Cardiac muscle cell (in vitro differentiated cells and primary cell): ENCODE measurements at places on chromosomes 2 and 18.

- DNase-seq = no peak
These were observed 11.5 kb downstream of the SPRED2 start for GRCh38 chr2:65420712-65421431.

GRCh38 chr2:1938986-1939385 lies 194.7 kb upstream of the PXDN start:
- DNase-seq = no peak

DNA sequence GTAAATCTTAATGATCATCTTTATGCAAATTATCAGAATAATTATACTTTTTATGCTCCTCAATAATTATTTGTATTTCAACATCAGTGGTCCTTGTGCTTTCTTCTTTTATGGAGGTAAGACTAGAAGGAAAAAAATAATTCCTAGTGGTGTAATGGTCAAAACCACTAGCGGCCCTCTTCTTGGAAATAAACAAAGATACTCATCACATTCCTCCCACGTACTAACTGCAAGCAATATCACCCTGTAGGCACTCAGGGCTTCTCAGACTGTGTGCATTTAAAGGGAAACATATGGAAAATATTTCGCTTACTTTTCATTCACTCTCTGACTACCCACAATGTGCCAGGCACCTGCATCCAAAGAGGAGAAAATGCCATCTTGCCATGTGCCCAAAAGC lies 263.7 kb downstream of the DOK6 start:
- no peak for DNase-seq

DNA sequence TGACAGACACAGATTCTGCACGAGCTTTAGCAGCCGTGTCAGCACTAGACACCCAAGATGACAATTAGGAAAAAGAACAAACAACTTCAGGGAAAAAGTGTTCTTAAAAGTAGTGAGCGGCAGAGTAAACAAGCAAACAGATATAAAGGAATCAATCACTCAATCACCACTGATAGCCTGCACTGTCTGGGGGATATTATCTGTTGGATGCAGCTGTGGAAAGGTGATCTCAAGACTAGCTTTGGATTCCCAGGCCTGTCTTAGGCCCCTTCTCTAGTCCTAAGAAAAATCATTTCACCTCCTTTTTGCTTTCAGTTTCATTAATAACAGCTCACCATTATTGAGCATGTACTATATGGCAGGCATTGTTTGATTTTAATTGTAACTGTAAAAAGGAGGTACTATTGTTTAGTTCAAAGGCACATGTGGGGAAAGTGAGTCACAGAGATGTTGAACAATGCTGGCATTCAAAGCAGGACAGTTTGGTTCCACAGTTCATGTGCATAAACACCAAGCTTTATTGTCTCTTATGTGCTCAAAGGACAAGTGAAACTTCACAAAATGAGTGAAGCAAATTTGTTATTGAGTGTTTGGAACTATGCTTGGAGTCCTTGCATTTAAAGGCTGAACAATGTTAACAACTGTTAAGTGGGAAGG lies 147.3 kb upstream of the TCF4 start:
- no peak for DNase-seq

DNA sequence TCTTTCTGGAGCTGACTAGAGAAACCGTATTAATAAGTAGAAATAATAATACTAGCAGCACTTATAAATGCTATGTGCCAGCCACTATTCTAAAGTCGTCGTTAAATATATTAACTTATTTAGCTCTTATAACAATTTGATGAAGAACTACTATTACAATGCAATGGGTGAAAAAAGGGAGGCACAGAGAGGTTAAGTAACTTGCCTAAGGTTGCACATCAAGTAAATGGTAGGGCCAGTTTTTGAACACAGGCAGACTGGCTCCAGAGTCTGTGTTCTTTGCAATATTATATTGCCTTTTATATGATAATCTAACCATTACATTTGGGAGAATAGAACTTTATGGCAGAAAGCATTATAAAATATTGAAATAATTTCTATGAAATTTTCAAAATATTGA lies 17.6 kb downstream of the INPP1 start:
- no peak for DNase-seq

GRCh38 chr2:10083692-10084211 lies 3.5 kb upstream of the CYS1 start:
- no peak for DNase-seq

DNA sequence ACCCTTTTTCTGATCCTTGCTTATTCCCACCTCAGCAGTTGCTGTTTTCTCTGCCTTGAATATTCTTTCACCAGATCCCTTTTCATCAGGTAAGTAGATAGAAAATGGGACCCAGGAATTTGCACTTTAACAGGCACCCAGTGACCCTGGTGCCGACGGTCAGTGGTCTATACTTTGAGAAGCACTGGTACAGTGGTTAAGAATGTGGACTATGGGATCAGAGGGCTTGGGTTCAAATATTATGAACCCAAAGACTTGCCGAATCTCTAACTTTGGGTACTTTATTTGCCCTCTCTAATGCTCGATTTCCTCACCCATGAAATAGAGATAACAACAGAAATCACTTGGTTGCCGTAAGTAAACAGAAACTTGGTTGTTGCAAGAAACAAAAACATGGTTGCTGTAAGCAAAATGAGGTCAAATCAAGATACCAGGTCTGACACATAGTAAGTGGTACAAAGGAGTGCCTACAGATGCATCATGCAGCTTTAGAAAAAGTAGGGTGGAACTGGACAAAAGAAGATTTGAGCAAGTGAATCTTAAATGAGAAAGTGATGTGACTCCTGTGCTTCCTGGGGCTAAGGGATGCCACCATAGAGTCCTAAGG lies 69.5 kb upstream of the GLS start:
- DNase-seq = no peak

DNA sequence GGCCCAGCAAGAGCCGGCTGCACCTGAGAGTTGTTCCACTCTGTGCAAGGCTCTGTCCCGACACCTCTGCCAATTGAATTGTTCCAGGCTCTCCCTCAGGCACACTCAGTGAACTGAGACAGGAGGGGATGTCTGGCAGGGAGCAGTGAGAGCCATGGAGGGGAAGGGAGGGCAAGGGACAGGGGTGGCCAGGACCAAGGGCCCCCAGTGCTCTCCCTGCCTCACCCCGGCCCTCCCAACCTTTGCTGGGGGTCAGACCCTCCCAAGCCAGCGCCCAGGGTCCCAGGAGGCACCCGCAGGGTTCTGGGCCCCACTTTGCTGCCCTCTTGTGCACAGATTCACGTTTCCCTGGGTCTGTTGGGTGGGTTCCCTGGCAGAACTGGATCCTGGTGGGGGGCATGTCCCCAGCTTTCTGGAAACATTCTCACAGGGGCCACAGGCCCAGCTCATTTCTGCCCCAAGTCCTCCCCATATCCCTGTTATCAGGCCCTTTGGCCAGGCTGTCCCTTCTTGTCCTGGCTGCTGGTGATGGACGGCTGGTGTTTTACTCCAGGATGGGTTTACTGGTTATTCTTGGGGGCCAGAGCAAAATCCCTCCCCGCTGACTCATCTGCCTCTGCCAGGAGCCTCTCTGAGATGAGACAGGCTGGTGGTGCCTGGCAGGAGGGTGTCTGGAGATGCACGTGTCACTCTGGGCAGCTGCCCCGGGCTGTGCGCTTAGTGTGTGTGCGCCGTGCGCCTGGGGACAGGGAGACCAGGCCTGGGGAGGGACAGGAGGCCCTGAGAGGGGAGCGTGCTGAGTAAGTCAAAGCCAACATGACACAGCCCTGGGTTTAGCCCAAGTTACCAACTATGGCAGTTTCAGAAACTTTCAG lies 136.5 kb upstream of the CTDP1 start:
- DNase-seq = no peak

DNA sequence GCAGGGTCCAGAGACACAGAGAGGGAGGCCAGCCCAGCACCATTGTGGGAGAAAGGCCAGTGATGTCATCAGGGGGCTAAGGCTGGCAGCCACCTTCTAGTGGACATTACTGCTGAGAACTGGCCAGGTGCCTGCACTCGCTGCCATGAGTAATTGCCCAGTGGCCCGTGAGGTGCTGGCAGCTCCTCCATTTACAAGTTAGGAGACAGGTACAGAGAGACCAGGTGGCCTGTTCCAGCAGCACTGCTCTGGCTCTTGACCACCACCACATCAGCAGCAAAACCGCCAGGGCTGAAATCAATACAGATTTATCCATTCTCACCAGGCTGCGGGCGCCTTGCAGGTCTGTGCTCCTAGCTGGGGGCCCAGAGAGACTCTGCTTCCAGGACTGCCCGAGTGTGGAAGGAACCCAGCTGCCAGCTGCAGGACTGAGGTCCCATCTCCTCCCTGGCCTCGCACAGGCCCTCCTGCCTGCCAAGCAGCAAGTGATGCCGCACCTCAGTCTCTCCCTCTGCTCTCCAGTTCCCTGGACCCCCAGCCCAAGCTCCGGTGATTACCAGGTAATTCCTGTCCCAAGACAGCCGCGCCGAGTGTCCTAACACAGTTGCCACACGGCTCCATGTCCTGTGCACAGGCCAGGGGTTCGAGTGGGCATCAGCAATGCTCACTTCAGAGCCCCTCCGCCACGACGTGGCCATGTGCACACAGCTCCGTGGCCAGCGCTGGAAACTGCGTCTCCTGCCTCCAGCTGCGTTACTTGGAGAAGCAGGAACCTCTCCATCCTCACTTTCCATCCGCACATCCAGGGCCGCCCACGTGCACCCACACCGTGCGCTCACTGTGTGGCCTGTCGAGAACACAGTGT lies 101.0 kb upstream of the CTDP1 start:
- no peak for DNase-seq

GRCh38 chr2:189629531-189630453 lies 31.5 kb upstream of the ASNSD1 start:
- DNase-seq = no peak

DNA sequence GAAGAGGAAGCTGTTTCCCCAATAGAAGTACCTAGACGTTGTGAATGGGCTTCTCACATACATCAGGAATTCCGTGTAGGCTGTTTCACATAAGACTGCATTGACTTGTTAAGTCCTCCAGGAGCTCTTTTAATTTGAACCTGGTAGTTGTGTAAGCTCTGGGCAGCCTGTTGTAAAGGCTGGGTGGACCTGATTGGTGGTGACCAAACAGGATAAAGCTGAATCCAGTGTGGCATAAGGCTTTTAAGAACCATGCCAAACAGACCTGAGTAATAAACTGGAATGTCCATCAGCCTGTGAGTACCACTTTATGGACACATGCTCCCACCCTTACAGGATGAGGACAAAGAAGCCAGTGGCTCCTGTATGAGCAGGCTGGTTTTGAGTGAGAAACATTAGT lies 24.1 kb downstream of the RMND5A start:
- DNase-seq = no peak

GRCh38 chr2:18171191-18172139 lies 293.0 kb downstream of the KCNS3 start:
- peak; percentile 70 for DNase-seq

GRCh38 chr18:62018034-62018758 lies 125.4 kb upstream of the RNF152 start:
- no peak for DNase-seq

- DNase-seq = no peak
These were observed 36.6 kb downstream of the KCNS3 start for GRCh38 chr2:17915099-17915498.

DNA sequence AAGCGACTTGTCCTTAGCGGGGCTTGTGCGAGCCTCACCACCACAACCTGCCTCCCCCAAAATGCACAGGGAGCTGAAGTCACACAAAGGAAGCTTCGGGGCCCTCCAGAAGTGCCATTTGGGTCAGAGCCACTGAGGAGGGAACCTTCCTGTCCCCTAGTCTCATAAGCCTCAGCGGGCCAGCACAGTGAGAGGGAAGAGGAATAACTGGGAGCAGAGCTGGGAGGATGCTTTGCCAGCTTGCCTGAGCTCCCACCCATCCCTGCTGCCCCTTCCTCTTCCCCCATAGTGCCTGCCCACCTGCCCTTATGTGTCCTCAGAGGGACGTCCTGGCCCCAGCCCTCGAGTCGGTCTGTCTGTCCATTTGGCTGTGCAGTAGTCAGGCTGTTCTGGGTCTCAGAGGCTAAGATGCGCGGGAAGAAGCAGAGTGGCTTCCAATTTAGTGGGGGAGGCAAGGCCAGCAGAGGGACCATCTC lies 51.8 kb upstream of the GPR17 start:
- DNase-seq = no peak

- DNase-seq = no peak
These were observed 49.9 kb upstream of the HS6ST1 start for GRCh38 chr2:128368437-128369107.

DNA sequence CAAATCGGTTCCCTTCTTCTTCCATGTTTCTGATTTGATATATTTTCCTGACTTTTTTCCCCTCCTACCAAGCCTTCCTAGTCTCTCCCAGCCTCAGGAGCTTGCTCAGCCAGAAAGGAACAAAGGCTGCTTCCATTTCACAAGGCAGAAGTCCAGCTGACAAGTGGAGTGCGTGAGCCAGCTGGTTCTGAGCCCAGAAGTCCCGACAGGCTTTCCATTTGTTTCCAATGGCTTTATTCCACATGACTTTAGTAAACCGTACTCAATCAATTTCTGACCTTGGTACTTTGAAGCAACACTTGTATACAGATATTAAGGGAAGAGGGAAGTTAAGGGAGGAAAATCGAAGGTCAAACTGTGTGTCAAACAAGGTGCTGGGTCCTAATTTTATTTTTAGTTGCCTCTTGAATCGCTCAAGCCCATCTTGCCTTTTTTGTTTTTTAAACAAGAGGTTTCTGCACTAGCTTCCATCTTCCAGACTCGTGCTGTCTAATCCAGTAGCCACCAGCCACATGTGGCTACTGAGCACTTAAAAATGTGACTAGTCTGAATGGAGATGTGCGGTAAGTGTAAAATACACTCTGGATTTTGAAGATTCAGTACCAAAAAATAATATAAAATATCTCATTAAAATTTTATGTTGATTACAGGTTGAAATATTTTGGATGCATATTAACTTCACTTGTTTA lies 36.2 kb downstream of the WIPF1 start:
- peak; percentile 34 for DNase-seq

DNA sequence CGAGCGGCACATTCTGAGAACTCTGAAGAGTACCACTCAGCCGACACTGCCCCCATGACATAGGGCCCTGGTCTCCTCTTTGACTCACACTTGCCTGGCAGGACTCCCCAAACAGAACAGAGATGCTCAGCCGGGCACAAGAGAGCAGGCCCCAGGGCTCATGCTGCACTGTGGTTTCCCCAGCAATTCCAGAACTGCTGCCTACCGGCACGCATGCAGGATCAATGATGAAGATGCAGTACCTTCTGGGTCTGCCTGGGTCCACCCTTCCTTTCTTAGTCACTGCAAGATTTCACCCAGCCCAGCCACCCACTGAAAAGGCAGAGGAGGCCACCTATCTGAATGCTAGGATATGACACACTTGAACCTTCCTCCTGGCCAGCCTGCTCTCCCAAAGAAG lies 49.4 kb downstream of the BCL11A start:
- no peak for DNase-seq

- peak; percentile 42 for DNase-seq
These were observed 1.5 kb upstream of the SLC30A3 start for GRCh38 chr2:27264253-27264752.

GRCh38 chr2:145811276-145812164 lies 1291.6 kb upstream of the ZEB2 start:
- peak; percentile 79 for DNase-seq

DNA sequence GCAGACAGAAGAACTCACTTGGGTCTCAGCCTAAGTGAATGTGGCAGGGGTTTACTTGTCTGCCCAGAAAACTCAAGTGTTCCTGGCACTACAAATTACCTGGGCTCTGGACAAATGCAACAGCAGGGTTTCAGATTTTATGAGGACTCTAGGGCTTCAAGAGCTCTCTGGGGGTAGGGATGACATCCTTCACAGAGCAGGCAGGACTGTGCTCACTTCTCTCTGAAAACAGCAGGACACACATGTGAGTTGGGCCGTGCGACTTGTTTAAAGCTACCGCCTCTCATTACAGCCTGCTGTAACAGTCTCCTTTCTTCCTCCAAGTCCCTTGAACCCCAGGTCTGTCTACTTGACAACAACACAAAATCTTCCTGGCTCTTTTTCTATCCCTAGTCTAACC lies 212.6 kb downstream of the EN1 start:
- no peak for DNase-seq
